Head of caudate nucleus (tissue), 42 donors: ENCODE measurements at places on chromosomes 5 and 9.

GRCh38 chr5:60490597-60491166 is 209.3 kb downstream of the DEPDC1B start:
- DNase-seq = no peak

- no peak for DNase-seq
Measured at GRCh38 chr9:135178498-135178897, 91.0 kb downstream of the OLFM1 start.

DNA sequence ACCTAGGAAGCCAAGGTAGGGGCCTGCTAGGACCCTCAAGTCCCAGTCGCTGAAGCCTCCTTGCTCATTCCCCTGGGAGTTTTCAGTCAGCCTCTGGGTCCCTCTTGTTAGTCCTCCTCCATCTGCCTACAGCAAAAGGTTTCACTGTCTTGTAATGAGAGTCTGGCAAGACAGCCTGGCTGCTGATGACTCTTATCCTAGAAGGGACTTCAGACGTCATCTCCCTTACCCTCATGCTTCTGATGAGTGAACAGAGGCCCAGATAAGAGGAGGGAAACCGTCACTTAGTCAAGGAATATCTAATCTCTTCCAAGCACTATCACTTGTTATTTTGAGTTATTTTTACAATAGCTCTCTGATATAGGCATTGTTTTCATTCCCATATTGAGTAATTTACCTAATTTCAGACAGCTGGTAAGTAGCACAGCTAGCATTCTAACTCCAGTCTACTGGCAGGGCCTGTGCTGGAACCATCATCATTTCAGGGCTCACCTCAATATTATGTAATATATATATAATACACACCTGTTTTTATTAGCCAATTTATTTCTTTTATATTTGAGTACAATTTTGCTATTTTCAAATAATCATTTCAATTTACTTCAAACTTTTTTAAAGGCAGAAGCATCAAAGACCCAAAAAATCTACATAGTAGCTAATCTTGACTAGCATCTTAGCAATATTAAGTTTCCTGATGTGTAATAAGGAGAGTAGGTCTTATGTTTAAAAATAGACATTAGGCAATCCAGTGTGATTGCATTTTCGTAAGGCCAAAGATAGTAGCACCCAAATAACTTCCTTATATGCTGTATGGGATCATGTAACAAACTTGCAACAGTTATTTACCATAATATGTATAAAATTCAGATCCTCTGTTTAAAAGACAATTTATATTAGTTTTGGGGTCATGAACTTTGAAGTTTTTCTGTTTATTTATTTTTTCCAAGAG is 7.9 kb downstream of the CMYA5 start:
- DNase-seq = no peak

- no peak for DNase-seq
Measured at GRCh38 chr5:92795633-92796032, 785.4 kb downstream of the NR2F1-AS1 start.

GRCh38 chr5:16936150-16936988 is at the start of gene MYO10:
TSS of gene MYO10 (minus strand) at chr5:16936288. CDS start at chr5:16935808, 480 bp downstream.
- DNase-seq = no peak

- no peak for DNase-seq
Measured at GRCh38 chr9:36521148-36521547, 51.5 kb upstream of the MELK start.

- DNase-seq = no peak
Measured at GRCh38 chr5:148072207-148072606, 8.4 kb downstream of the SPINK5 start.

DNA sequence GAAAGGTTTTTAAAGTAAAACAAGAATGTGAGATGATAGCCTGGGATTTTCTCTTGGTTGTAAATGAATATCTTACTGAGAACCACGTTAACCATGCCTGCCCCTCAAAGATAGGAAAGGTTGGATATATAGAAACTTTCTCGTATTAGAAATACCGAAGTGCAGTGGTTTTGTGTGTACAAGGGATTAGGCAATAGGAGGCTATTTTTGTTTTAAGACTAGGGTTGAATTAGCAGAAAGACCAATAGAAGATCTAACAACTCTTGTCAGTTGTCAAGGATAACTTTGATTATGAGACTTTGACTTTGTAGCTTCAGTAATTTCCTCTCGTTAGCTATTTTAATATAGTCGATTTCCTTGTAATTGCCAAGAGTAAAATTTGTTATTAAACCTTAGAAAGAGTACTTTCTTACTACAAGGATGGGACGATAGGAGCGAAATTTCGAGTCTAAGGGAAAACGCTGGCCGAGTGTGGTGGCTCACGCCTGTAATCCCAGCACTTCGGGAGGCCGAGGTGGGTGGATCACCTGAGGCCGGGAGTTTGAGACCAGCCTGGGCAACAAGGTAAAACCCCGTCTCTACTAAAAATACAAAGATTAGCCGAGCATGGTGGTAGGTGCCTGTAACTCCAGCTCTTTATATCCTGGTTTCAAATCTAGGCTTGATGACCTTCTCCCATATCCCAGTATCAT is 838 bp downstream of the POLK start:
- no peak for DNase-seq

DNA sequence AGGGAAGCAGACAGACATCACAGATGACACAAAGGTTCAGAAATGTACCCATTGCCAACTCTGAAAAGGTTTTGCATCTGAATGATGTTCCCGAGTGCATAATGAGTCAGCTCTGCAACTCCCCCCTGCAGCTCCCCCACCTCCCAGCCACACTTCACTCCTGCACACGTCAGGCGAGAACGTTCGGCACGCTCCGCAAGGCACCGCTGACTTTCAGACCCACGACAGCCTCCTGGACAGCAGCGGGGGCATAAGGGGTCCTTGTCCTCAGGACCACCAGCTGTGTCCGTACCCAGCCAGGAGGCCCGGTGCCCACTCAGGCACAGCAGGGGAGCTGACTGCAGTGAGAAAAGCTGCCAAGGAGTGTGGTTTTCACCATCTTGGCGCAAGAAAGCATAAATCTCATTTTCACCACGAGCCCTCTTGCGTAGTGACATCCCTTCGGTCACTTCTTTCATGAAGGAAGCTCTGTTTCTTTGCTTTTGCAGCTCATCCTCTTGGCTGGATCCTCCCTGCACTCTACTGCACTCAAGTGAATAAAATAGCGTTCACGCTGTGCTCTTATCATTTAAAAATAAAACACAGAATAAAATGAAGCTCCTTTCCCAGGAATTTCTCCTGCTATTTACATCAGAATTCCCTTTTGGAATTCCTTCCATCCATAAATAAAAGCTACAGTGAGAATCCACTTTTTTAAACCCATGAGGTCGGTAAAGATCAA is 9.9 kb downstream of the GFPT2 start:
- peak; percentile 49 for DNase-seq

DNA sequence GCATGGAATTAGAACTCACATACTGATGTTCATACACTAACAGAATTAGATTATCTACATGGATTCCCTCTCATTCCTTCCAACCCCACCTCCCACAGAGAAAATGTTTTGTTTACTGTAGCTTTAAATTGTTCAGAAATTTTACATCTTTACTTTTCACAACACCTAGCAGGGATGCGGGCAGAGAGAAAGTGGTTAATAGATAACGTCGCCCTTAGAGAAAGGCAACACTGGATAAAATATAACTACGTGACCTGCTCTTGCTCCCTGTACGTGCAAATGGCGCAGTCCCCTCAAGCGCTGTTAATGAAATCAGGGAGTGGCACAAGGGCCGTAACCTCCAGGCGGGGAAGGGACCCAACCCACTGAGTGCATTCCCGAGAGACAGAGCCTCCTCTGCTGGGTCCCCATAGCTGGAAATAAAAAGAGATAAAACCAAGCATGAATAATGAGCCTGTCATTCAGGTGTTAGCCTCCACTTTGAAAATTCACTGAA is 125.3 kb upstream of the DAPK1 start:
- no peak for DNase-seq

DNA sequence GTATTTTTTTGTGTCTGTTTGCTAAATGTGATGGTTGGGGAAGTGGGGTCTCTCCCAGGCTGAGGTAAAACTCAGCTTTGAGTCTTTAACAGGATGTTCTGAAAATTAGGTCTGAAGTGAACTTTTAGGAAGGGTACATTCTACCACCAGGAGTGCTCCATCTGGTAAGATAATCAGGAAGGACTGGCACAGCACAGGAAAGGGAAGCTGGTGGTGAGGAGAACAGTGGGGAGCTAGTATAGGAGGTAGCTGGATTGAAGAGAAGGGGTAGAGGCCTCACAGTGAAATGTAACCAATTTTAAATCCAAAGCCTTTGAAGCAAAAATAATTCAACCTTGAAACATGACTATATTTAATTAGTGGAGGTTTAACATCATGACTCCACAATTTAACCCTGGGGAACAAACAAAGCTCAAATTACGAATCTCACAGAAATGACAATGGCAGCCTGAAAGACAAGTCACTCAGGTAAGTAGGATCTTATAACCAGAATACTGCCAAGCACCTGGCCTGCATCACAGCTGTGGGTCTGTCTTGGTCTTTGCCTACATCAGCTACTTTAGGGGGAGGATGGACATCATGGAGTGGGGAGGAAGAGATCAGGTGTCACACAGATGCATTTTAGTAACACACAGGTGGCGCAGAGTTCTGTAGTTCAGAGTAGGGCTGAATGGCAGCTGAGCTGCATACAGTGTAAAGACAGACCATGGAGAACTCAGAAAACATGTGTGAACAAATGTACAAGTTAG is 445.3 kb downstream of the DMRT2 start:
- no peak for DNase-seq

- DNase-seq = no peak
Measured at GRCh38 chr5:157336423-157336744, 70.5 kb downstream of the CYFIP2 start.

DNA sequence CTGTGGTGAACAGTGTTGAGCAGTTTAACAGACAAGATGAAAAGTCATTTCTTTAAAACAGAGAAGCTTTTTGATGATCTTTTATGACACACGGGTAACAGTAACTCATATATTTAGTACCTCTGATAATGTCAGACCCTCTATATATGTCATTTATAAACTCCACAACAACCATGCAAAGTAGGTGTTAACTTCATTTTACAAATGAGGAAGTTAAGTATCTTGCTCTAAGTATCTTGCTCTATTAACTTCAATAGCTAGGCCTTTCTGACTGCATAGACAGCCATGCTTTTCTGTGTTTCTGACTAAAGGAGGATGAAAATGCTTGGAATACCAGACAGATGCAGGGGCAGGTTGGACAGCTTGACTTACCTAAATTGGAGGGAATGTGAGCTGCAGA is 1.8 kb downstream of the NUDT2 start:
- DNase-seq = no peak

DNA sequence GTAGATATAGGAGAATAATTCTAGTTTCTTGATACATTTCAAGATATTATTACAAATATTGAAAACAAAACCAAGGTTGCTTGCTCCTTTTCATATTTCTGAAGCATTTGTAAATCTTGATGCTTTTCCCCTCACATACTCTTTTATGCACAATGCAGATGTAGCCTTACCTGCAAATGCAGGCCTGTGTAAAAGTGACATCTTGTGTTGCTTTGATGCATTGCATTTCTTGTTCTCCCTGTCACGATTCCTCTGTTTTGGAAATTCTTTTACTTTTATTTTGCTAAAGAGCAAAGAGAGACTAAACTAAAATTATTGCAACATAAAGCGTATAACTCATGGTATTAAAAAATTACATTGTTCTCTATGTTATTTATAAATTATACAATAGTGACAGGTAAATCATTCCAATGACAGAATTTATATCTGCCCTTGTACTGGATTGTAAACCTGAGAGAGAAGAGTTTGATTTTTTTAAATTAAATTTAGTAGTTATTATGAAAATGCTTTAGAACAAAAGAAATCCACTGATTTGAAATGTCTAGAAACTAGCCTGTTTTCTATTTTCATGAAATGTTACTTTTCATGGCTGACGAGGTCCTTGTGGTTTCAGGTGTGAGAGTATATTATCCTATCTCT is 970.0 kb downstream of the MAT2B start:
- DNase-seq = no peak

- no peak for DNase-seq
Measured at GRCh38 chr9:70609542-70610286, 195.3 kb upstream of the KLF9 start.

GRCh38 chr5:169417676-169418075 is 116.7 kb upstream of the SLIT3 start:
- no peak for DNase-seq

DNA sequence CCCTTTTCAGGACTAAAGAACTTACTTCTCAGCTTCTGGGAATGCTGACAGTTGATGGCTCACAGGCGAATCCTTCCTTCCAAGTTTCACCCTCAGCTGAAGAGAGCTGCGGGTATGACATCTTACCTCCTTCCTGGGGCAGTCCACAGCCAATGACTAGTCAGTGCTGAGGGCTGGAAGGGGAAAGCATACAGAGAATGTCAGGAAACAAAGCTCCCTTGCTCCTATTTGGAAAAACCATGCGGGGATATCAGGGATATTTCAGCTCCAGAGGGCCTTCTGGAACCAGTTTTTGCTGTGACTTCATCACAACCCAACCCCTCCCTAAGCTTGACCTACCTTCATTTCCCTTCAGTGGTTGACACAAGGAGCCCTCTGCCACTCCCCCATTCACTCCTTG is 15.7 kb downstream of the FTMT start:
- DNase-seq = no peak

- no peak for DNase-seq
Measured at GRCh38 chr5:115335301-115335700, 38.8 kb upstream of the CCDC112 start.

DNA sequence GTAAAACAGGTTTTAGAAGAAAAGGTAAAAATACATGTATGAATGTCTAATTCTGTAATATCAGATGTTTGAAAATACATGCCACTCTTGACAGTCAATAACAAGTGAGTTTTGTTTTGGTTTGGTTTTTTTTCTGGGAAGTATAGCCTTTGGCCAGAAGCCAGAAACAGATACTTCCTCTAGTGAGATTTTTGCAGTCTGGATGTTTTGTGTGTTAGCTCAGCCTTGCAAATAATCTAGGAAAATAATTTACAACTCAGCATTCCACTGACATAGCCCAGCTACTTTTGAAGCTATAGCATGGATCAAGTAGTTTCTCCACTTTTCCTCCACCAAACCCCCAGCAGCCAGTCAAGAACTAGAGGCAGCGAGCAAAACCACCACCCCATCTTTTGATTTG is 56.7 kb downstream of the SLC1A1 start:
- no peak for DNase-seq

DNA sequence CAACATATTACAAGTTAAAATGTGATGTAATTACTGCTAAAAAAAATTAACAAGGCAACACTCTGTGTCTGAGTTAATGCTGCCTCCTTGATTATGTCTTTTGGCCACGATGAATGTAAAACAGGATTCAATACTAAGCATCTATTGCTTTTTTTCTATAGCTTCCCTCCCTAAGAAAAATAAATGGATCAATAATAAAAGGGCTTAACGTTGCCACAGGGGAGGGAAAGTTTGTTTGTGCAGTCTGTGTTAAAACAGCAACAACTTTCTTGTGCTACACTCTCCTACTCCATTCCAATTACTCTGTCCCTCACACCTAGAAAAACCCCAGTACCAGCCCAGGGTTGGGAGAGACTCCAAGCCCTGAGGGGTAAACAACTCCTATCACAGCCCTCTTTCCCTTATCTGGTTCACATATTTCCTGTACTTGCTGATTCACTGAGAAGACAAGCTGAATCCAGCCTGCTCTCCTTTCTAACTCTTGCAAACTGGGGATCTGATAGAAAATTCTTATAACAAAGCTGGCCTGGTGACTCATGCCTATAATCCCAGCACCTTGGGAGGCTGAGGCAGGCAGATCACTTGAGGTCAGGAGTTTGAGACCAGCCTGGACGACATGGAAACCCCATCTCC is 44.8 kb downstream of the PTPN3 start:
- no peak for DNase-seq

GRCh38 chr9:133725886-133726285 is 12.3 kb downstream of the SARDH start:
- DNase-seq = no peak

- no peak for DNase-seq
Measured at GRCh38 chr5:91474201-91474600, 91.1 kb upstream of the ARRDC3 start.
